ENCODE measurements at places on chromosomes 5 and 9.

GRCh38 chr9:76403352-76403751 lies 9.1 kb upstream of the RFK start:
- DNase-seq, result no peak

- DNase-seq, result no peak
These were observed 162.3 kb upstream of the ZNF462 start for GRCh38 chr9:106700676-106701075.

- DNase-seq, result no peak
These were observed 73.2 kb downstream of the AOPEP start for GRCh38 chr9:94799578-94800264.

DNA sequence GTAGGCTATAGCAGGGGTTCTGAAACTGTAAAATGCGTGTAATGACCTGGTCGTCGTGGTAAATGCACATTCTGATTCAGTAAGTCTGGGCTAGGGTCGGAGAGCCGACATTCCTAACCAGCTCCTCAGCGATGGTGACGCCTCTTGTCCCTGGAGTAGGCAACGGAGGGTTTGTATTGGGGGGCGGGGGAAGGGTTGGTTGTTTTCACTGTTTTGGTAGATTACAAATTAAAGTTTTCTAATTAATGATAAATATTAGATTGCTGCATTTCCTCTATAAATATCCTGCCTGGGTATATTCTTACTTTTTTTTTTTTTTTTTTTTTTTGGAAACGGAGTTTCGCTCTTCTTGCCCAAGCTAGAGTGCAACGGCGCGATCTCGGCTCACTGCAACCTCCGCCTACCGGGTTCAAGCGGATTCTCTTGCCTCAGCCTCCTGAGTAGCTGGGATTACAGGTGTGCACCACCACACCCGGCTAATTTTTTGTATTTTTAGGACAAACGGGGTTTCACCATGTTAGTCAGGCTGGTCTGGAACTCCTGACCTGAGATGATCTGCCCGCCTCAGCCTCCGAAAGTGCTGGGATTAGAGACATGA lies 566 bp upstream of the ALDH7A1 start:
- DNase-seq, result no peak

- no peak for DNase-seq
These were observed 30.2 kb downstream of the WDR36 start for GRCh38 chr5:111122398-111122797.

GRCh38 chr9:70256123-70256551 lies 2.6 kb upstream of the SMC5 start:
- DNase-seq, result no peak

DNA sequence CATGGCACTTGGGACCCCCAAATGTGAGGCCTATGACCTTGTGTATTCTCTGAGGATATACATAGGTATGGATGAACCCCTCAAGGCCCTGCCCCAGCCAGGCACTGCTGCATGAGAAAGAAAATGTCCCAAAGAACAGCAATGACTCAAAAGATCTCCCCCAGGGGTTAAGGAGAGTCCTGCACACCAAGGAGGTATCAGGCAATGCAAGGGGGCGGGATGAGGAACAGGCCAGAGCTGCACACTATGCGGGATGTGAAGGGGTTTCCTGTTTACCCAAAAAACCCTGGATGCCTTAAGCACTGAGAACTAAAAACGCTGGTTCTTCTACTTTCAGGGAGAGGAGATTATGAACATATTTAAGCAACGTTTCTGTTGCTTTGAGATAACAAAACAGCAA lies 3.4 kb downstream of the RAPGEF1 start:
- no peak for DNase-seq

GRCh38 chr5:179230061-179230461 lies 115.2 kb downstream of the ADAMTS2 start:
- no peak for DNase-seq

- no peak for DNase-seq
These were observed 116.6 kb downstream of the NMUR2 start for GRCh38 chr5:152288499-152288898.

DNA sequence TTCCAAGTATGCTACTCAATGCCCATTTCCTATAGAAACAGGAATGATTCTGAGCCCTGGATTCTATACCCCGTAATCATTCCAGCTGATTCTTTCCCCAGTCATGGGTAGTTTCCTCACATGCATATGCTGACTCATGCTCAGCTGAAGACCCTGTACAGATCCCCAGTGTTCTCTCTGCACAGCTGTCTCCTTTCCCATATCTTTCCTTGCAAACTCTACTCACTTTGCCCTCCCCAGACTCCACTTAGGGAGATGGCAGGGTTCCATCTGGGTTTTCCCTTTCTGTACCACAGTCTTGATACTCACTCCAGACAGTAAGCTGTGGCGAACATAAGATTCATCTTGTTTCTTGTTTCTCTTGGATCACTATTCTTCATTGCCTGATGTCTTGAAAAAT lies 357.6 kb downstream of the RAB3C start:
- DNase-seq, result no peak

- peak; percentile 76 for DNase-seq
These were observed 363.3 kb upstream of the RPS23 start for GRCh38 chr5:82641331-82642003.

- DNase-seq, result no peak
These were observed 5.1 kb upstream of the FBXO38 start for GRCh38 chr5:148378670-148379069.

DNA sequence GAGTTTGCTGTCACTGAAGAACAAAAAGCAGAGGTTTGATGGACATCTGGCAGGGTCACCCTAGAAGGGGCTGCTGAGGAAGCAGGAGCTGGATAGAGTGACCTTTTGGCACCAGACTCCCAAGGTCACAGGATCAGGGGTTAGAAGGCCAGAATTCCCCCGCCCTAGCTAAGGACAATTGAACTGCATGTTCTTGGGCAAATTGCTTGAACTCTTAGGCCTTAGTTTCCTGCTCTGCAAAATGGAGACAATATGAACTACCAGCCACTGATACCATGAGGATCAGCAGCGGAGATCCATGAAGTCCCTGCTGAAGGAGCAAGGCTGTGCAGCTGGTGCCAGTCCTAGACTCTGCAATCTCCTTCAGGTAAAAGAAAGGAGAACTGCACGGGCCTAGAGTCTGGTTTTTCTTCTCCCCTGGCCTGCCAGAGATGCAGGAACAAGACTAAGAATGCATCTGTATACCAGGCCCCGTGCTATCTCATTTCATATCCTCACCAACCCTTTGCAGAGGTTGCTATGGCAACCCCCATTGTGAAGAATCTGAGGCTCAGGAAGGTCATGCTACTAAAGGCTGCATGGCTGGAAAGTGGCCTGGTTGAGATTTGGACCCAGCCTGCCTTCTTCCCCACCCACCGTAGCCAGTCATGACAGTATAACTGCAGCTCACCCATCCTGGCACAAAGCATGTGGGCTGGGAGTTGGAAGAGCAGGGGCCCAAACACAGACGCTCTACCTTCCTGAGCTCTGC lies 33.7 kb downstream of the CAMK2A start:
- no peak for DNase-seq

- no peak for DNase-seq
These were observed 76.3 kb upstream of the PCSK1 start for GRCh38 chr5:96509316-96509715.

- no peak for DNase-seq
These were observed 33.0 kb downstream of the MACIR start for GRCh38 chr5:103291606-103292005.

DNA sequence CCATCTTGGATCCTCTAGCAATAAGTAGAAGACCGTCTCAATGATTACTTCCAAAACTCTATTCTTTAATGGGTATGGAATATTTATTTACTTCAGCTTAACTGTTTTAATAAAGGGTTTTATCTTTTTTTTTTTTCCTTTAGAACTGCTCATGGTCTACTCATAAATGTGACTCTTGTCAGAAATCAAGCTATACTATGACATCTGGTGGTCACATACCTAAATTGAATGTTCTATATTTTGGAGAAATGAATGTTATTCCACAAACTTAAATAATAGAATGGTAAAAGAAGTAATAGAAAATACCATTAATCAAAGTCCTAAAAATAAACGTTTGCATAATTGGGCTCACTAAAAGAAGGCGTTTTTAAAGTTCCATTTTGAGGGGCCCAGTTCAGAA lies 131.2 kb upstream of the PLCXD3 start:
- DNase-seq, result no peak

DNA sequence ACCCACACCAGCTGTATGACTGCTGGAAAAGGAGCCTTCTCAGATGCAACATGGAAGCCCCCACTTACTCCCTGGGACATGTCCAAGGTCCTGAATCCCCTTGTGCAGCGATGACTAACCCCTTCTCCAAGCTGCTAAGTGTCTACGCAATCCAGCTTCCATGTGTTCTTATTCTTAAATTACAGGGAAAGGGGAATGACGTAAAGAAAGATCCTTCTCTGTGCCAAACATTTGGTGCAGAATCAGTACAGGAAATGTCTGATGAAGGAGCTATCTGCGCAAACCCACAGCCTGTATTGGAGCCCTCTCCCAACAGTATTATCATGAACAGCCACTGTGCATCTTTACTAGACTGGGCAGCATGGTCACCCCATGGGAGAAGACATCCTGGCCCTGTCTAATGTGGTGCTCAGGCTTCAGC lies 183.2 kb downstream of the FRMD3 start:
- DNase-seq, result no peak

GRCh38 chr5:159515909-159516415 lies 185.7 kb upstream of the IL12B start:
- DNase-seq, result no peak

DNA sequence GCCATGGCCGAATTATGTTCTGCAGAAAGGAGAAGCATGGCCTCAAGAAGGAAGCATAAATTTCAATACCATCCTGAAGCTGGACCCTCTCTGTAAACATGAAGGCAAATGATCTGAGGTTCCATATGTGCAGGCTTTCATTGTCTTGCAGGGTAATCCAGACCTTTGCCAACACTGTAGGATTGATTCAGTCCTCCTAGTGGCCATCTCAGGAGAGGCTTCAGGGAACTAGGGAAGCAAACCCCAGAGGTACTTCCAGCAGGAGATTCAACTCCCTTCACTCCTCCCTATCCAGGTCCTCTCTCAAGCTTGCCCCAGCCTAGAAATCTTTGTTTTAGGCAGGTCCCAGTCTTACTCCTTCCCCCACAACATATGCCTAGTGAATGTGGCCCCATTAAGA lies 99.3 kb upstream of the HCN1 start:
- no peak for DNase-seq

DNA sequence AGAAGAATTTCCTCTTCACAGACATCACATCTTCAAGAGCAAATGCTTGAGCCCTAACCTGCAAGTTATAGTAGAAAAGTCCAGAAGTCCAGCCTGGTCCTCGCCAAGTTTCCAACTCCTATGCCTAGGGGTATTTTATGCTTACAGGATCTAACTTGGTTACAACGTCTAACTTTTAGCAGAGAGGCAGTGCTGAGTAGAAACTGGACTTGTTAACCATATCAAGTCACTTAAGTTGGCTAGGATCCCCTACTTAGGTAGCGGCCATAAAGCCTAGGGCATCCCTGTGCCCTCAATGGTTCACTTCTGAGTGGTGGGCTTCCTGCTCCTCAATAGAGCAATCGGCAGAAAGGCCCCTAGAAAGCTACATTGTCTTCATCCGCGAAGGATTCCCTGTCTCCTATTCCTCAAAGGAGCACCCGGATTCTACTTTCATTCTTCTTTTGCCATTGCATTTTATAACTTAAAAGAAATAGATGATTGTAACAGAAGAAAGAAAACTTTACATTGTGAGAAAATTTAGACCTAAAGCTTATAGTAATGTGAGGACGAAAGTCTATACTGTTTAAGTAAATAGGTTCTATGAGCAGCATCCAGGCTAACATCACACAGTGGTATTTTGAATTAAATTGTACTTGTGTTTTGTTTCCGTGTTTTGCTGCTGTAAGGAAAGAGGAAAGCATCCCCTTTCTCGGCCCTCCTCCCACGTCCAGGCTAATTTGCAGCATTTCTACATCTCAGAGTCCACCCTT lies 1.3 kb upstream of the MTAP start:
- DNase-seq, result no peak

- DNase-seq, result no peak
These were observed 928 bp downstream of the HACD4 start for GRCh38 chr9:21030389-21031035.

- no peak for DNase-seq
These were observed 5.5 kb downstream of the DNAJB5 start for GRCh38 chr9:34994900-34995669.

GRCh38 chr5:175895215-175895614 lies 23.8 kb downstream of the CPLX2 start:
- DNase-seq, result no peak

DNA sequence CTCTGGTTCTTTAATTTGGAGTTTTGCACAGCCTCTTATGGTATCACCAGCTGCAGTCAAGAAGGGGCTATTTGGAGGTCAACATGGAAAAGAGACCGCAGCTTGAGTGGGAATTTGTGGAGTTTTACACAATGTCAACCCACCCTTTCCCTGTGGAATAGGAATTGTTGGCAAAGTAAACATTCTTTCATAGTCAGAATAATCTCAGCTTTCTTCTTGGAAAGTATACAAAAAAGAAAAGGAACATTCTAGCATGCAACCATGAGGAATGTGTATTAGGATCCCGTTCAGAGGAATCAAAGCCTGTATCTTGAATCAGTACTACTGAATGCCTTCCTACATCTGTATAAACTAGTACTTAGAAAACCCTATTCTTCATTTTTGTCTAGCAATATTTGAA lies 107.6 kb downstream of the LURAP1L start:
- DNase-seq, result no peak

DNA sequence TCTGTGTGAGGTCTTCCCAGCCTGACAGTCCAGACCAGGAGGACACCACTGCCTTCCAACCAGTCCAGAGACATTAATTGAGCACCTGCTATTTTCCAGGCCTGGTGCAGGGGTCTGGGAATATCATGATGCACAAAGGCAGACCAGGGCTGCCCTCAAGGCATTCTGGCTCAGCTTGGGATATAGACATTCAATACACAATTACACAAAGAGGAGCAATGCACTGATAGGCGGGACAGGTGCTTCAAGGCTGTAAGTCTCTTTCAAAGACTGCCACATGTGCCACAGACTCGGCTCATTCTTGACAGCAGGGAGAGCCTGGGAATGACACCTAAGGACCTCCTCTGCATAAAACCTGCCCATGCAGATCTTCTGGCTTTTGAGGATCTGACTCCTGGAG lies 158.6 kb downstream of the C5orf15 start:
- no peak for DNase-seq

- no peak for DNase-seq
These were observed 24.2 kb downstream of the PCDHGC5 start for GRCh38 chr5:141512911-141513626.

GRCh38 chr9:16391369-16391768 lies 479.1 kb downstream of the BNC2 start:
- DNase-seq, result no peak

DNA sequence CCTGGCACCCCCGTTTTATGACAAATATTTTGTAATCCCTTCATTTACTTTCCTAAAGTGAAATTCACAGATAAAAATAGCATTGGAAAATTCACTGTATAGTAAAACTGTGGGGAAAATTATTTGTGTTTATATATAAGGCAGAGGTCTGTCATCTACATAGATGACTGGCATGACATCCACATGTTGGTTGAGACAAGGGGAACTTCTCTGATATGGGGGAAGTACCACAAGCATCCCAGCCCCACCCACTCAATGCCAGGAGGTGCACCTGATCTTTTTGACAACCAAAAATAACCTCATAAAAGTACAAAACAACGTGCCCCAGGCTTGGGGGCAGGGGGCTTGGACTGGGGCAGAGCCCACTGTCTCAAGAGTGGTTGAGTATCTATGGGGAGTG lies 6.3 kb upstream of the TDRD7 start:
- DNase-seq, result no peak
